Astrocyte (in vitro differentiated cells and primary cell): ENCODE measurements at places on chromosomes 2 and 18. TPM values are rescaled to one million over a fixed set of nuclear protein-coding genes. Genes with fewer than 3 reads are reported as not detected.

Gene MOCOS
- total RNA-seq: 1.4 and 1.9 TPM in 2 replicates

Gene FBXO15
- total RNA-seq: 1.2 TPM in 2 replicates

Gene NTSR2
- not detected in 2 replicates for total RNA-seq

Gene MGAT4A
- total RNA-seq: 1.2 and 1.7 TPM in 2 replicates

Gene ASPRV1
- total RNA-seq: 0.23 and 0.26 TPM in 2 replicates

Gene DSC3
- 5.2 and 5.6 TPM in 2 replicates for total RNA-seq

Gene CYRIA
- 4.9 and 6.0 TPM in 2 replicates for total RNA-seq

DNA sequence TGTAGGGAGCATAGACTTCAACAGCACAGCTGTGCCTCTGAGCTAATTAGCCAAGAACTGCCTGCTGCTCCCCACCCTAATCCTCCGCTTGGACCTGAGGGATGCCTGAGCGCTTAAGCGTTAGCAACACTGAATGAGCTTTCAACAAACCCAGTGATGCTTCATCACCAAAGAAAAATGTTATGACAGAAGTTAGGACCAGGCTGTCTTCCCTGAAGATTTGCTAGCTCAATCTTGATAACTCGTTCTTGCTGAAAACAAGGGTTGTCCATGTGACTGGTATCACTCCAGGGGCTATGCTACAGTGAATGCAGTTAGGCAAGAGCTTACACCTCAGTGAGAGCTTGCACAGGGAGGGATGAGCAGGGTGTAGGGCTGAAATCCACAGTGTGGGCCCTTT lies 190.7 kb upstream of the SIX2 start:
- DNase-seq: peak; percentile 22
- peaks cover 2% of the 10 kb centered on the region for H3K27me3 ChIP-seq
- no peaks in the 10 kb centered on the region for H3K36me3 ChIP-seq
- no peak overlapping the region for H3K4me3 ChIP-seq
- H3K27ac ChIP-seq: no peak overlapping the region

DNA sequence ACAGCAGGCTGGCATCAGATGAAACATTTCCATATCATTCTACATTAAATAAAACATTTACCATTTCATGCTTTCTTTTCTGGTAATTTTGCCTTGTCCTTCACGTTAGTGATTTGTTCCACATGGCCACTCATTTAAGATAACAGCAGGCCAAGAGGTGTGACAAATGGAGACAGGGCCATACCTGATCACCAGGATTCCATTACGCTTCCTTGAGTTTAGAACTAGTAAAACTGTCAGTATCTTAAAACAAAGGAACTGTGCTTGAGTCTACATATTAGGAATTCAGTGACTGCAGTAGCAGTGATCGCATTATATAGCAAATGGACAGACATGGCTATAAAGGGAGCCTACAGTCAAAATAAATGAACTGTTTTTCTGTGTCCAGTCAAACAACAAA lies 155.1 kb upstream of the FSHR start:
- H3K36me3 ChIP-seq: no peaks in the 10 kb centered on the region
- H3K4me1 ChIP-seq: no peaks in the 10 kb centered on the region
- no peak overlapping the region for H3K27ac ChIP-seq

DNA sequence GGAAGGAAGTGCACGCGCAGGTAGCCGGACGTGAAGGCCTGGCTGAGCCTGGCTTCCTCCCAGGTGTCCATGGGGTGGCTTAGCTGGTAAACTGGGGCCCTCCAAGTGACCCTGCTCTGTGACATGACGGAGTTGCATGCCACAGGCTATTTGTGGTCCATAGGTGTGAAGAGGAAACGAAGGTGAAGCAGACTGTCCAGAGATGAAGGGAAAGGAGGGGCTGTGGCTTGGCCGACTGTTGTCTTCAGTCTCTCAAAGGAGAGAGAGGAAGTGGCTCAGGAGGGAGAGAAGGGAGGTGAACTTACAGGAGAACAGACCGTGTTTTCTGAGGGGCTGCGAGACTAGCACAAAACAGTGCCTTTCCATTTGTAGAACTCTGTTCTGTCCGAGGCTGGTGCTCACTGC lies 19.3 kb downstream of the INPP5D start:
- DNase-seq: no peak
- no peaks in the 10 kb centered on the region for H3K36me3 ChIP-seq
- no peak overlapping the region for H3K27ac ChIP-seq
- H3K4me1 ChIP-seq: no peaks in the 10 kb centered on the region
- H3K27me3 ChIP-seq: peaks cover 3% of the 10 kb centered on the region
- H3K4me3 ChIP-seq: no peak overlapping the region

DNA sequence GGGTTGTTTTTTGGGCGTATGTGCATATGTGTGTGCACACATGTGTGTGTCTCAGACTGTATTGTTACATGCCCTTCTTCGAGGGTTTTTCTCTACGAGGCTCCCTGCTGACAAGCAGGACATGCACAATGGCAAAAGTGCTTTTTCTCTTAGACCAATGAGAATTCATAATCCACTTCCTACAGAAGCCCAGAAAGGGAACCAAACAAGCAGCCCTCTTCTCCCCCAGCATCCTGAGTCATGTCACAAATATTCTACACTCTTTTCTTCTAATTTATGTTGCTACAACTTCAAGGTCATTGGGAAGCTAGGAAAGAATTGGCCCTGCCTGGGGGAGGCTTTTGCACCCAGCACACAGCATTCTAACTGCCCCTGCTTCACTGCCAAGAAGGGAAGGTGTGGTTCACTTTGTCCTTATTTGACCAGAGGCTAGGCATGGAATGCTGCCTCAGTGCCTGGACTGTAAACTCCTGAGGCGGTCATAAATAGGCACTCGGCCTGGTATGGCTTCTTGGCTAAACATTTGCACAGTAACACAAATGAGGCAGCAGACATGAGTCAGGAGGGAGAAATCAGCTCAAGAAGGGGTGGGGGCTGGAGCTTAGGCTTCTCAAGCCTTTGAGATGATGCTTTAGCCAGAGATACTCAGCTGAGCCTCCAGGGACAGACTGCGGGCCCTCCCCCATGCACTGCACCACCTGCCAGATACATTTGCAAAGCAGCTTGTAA lies 92.7 kb upstream of the KLF7 start:
- no peaks in the 10 kb centered on the region for H3K27me3 ChIP-seq
- DNase-seq: peak; percentile 100
- no peaks in the 10 kb centered on the region for H3K36me3 ChIP-seq
- H3K4me1 ChIP-seq: peaks cover 77% of the 10 kb centered on the region
- H3K27ac ChIP-seq: peak overlapping the region; percentile 96

DNA sequence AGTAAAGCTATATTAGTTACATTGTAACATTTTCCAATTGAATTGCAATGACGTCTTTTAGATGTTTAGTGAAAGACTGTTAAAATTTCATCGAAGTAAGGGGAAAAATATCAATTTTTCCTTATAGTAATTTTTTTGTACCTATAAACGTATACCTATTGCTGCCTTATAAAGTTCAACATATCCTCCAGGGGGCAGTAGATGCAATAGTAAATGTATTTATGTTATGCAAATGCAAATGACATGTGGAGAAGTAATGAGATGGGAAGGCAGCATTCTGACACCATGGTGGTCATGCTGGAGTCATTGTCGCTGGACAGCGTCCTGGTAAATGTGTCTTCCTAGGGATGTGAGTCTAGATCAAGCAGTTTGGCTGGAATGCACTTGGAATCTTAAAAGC lies 38.7 kb downstream of the MSTN start:
- H3K27me3 ChIP-seq: peaks cover 3% of the 10 kb centered on the region
- DNase-seq: peak; percentile 26
- H3K4me1 ChIP-seq: no peaks in the 10 kb centered on the region
- H3K36me3 ChIP-seq: no peaks in the 10 kb centered on the region

DNA sequence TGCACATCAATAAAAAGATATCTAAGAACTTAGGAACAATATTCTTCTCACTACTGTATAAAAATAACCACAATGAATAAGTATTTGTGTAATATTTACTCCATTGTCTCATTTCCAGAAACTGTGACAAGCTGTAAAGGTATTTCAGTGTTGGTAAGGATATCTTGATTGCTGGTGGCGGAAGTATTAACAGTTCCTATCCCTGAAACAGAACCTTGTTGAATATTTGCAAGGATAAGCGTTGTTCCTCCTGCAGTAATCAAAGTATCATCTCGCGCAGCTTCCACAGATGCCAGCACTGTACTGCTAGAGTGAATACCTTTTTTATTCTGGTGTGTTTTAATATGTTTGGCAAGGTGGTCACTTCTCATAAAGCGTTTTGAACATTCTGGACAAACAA lies 55.3 kb downstream of the SP3 start:
- peak; percentile 49 for DNase-seq
- H3K27ac ChIP-seq: no peak overlapping the region
- no peaks in the 10 kb centered on the region for H3K4me1 ChIP-seq

GRCh38 chr2:18159896-18160295 lies 281.4 kb downstream of the KCNS3 start:
- H3K27me3 ChIP-seq: no peaks in the 10 kb centered on the region
- no peak overlapping the region for H3K27ac ChIP-seq
- no peaks in the 10 kb centered on the region for H3K4me1 ChIP-seq
- H3K4me3 ChIP-seq: no peak overlapping the region
- DNase-seq: no peak

DNA sequence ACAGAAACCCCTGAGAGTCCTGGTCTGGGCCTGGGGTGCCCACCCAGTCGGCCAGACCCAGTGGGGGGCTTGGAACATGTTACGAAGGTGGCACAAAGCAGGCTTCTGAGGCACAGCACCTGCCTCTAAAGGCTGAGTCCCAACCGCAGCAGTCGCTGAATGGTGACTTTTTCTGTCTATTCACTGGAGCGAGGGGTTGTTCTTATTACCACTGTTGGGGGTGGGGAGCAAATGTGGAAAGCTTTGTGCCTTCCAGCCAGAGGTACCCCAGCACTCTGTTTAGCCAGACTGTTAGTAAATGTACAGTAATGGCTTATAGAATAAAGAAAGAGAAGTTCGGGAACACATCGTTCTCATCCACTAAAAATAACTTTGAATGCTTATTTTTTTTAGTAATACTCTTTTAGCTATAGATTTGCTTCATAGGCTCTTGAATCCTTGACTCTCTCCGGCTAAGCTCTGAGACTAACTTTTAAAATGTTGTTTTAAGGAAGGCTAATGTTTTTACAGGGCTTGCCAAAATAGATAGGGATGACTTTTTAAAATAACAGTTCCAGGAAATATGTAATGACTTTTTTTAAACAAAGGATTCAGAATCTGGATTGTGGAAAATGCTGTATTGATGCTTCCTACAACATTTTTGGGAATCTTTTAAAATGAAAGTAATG lies 23.4 kb upstream of the PTPN2 start:
- no peaks in the 10 kb centered on the region for H3K36me3 ChIP-seq
- H3K27me3 ChIP-seq: peaks cover 13% of the 10 kb centered on the region
- H3K4me3 ChIP-seq: peak overlapping the region; percentile 24
- H3K4me1 ChIP-seq: peaks cover 14% of the 10 kb centered on the region
- H3K27ac ChIP-seq: no peak overlapping the region

DNA sequence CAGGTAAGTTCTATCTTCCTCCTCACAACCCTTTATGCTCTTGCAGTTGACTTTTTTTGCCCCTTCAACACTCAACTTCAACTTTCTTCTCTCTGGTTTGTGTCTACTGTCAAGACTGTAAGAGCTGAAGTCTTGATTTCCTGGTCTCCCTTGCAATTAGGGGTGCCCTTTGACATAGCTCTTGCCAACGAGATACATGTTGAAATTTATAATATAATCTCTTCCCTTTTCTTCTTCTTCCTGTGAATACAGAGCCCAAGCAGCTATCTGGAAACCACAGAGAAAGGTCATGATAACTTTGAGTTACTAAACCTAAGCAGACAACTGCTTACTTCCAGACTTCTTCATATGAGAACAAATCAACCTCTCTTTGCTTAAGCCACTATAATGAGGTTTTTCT lies 163.5 kb downstream of the MC4R start:
- no peaks in the 10 kb centered on the region for H3K27me3 ChIP-seq
- no peak for DNase-seq
- no peak overlapping the region for H3K27ac ChIP-seq
- no peaks in the 10 kb centered on the region for H3K36me3 ChIP-seq

- H3K36me3 ChIP-seq: no peaks in the 10 kb centered on the region
- no peak for DNase-seq
- H3K4me1 ChIP-seq: no peaks in the 10 kb centered on the region
- H3K27ac ChIP-seq: no peak overlapping the region
- no peaks in the 10 kb centered on the region for H3K27me3 ChIP-seq
Measured at GRCh38 chr2:11043245-11043644, 112.0 kb upstream of the SLC66A3 start.

DNA sequence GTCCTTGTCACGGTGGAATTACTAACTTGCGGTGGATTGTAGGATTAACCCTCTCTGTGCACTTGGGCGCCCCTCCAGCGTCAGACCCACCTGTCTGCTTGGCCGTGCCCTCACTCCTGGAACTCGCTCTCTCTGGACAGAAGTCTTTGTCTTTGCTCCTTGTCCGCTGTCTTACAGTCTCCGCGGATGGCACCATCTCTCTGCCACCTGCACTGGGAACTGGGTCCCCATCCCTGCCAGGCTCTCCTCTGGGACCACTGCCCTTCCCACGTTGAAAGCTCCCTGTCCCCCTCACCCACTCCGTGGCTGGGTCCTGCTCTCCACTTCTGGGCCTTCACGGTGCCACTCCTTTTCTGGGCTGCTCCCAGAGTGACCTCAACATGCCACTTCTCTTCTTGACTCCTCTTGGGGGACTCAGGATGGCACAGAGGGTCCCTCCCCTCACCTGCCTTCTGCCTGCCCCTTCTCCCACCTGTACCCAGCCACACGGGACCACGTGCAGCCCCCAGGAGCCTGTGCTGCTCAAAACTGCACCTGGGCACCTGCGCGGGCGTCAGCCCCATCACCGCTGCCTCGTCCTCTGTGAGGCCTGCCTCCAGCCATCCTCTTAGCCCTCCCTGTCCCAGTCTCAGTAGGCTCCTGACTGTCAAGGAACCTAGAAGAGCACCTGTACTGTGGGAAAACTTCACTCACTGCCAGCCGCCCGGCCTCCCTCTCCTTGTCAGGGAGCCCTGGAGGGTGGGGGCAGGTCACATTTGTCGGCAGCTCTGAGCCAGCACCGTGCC lies 11.1 kb downstream of the CNDP2 start:
- no peak overlapping the region for H3K4me3 ChIP-seq
- H3K4me1 ChIP-seq: no peaks in the 10 kb centered on the region
- H3K36me3 ChIP-seq: peaks cover 30% of the 10 kb centered on the region

GRCh38 chr2:119735565-119735964 lies 24.2 kb upstream of the PTPN4 start:
- H3K4me1 ChIP-seq: no peaks in the 10 kb centered on the region
- no peak overlapping the region for H3K27ac ChIP-seq
- peaks cover 10% of the 10 kb centered on the region for H3K27me3 ChIP-seq

GRCh38 chr18:58468191-58468590 lies 160.7 kb downstream of the ALPK2 start:
- H3K4me1 ChIP-seq: no peaks in the 10 kb centered on the region
- H3K27me3 ChIP-seq: peaks cover 8% of the 10 kb centered on the region
- no peak overlapping the region for H3K27ac ChIP-seq
- no peaks in the 10 kb centered on the region for H3K36me3 ChIP-seq
- DNase-seq: no peak
- no peak overlapping the region for H3K4me3 ChIP-seq

DNA sequence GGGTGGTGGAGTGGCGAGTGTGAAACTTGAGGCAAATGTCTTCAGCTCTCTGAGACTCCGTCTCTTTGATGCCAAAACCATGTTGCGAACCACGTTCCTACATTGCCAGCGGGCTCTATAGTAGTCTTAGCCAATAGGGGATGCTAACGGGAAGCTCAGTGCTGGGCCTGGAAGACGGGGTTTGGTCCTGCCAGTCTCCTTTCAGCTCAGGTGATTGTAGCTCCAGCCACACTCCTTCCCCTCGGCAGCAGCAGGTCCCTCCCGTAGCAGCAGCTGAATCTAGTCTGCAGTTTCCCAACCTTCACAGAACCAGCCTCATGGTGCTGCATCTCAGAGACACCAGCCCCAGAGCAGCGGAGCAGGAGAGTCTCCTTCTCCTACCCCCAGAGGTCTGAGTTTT lies 109.7 kb downstream of the TFCP2L1 start:
- H3K4me1 ChIP-seq: no peaks in the 10 kb centered on the region
- no peak overlapping the region for H3K4me3 ChIP-seq
- H3K27me3 ChIP-seq: peaks cover 5% of the 10 kb centered on the region
- H3K27ac ChIP-seq: no peak overlapping the region
